Body of pancreas (tissue), 4 donors: ENCODE measurements at places on chromosomes 4 and X.
A peak's percentile ranks its signal among the peaks of the same experiment; 100 is the strongest.

- DNase-seq, result no peak
Observed at GRCh38 chrX:30714138-30714537, 60.9 kb downstream of the GK start.

GRCh38 chrX:118726887-118727685 lies at the start of gene IL13RA1:
IL13RA1 (plus strand) TSS chrX:118727606; CDS start chrX:118727639, 33 bp downstream.
- DNase-seq, result peak; percentile 89

- DNase-seq, result no peak
Observed at GRCh38 chr4:94336303-94336702, 6.3 kb downstream of the HPGDS start.

DNA sequence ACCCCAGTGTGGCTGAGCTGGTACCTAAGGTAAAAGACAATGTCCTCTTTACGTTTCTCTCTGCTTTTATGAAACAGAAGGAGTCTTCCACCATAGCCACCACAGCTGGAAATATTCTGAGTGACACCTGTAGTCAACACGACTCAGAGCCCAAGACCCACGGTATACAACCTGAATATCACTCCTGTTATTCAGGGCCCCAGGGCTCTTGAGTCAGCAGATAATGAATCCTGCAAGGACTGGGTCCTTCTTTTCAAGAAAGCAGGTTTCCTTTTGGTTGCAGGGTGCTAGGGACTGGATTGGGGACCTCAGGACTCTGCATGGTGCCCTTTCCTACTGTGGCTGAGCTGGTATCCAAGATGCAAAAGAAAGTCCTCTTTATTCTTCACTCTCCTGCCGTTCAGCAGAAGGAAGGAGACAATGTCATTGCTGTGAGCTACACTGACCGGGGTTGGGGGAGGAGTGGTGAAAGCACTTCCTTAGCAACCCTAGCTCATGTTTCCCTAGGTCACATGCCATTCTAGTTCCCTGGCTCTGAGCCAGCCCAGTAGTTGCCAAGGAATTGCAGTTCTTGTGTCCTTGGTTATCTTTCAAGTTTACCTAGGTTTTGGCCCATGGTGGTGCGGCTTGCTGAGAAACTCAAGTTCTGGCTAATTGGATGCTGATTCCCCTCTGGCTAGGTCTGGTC lies 23.7 kb upstream of the UNC5C start:
- DNase-seq, result peak; percentile 58

GRCh38 chr4:32684160-32684559 lies 1964.0 kb downstream of the PCDH7 start:
- no peak for DNase-seq

GRCh38 chr4:24770032-24770584 lies 25.3 kb upstream of the SOD3 start:
- no peak for DNase-seq

- DNase-seq, result no peak
Observed at GRCh38 chr4:104870495-104871233, 276.0 kb upstream of the TET2 start.

DNA sequence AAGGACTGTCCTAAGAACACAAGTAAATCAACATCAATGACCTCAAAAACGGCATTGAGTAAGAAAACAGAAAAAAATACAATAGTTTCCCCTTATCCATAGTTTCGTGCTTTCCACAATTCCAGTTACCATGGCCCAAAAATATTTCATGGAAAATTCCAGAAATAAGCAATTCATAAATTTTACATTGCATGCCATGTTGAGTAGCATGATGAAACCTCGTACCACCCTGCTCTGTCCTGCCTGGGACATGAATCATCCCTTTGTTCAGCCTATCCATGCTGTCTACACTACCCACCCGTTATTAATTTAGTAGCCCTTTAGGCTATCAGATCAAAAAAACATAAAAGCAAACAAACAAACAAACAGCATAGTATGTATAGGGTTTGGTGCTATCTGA lies 51.1 kb downstream of the KLF3 start:
- no peak for DNase-seq

DNA sequence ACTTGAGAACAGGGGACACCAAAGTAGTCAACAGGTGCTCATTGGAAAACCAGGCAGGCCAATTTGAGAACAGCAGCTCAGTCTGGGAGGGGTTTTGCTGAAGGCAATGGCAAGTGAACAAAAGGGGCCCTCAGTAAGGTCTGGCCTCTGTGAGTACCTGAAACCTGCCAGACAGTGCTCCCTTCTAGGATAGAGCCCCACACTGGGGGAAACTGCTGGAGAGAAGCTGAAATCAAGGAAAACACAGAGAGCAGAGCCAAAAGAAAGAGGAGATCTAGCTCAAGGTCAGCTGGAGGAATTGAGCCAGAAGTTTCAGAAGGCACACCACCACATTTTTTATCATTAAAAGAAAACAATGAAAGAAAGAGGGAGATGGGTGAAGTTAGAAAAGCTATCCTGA lies 28.2 kb downstream of the PNMA6E start:
- no peak for DNase-seq

DNA sequence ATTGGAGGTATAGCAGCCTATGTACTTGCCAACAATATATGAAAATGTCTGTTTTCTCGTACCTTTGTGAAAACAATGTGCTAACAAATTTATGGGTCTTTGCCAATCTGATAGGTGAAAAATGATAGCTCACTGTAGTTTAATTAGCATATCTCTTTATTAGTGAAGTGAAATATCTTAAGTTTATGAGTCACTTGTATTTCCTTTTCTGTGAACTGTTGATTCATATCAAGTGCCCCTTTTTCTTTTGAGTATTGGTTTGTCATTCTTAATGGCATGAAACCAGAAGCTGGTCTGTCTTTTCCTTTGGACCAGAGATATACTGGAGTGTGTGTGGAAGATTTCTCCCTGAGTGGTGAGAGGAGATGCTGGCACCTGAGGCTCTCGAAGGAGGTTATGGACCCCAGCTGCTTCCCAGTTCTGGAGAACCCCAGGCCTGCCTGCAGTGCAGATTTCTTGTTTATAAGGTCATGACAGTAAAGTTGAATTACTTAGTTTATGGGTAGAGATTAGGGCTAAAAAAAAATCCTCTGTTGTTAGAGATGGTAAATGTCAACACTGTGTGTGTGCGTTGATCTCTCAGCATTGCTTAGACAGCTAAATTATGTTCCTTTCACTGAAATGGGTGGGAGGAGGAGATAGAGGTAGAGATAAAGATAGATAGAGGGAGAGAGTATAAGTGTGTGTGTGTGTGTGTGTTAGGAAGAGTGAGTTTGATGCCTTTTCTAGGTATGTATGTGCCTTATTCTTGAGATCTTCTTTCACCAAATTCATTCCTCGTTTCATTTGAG lies 89.9 kb downstream of the REPS2 start:
- DNase-seq, result no peak

DNA sequence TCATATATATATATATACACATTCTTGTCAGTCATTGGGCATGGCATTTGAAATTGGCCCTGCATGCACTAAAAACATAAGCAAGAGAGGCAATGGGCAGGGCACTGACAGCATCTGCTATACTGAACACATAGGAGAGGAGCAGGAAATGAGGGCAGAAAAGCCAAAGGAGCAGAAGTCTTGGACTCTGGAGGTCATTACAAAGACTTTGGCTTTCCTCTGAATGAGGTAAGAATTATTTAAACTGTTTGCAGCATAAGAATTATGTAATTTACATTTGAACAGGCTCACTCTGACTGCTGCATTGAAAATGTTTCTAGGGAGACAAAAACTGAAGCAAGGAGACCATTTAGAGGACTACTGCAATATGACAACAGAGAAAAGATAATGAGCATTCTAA lies 396.5 kb downstream of the PRDM5 start:
- DNase-seq, result no peak

DNA sequence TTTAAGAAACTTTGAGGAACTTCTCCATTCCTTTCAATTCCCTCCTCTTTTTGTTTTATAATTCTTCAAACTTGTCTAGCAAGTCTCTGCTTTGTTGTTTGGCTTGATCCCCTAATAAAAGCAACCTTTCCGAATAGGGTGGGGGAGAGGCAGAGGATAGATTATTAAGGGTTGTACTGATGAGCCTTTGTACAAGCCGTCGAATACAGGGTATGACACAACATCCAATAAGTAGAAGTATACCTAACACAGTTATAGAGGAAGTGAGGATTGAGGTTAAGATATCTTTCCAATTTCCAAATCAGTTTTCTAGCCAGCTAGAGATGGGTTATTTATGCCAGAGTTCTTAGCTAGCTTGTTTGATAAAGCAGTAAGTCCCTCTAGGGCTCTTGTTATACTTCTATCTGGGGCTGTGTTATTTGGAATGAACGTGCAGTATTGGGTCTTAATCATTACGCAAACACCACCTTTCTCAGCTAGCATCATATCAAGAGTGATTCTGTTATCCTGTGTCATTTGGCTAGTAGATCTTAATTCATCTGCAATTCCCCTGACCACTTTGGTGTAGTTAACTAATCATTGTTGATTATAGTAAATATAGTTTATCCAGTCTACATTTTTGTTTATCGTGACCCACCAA lies 18.5 kb downstream of the METAP1 start:
- no peak for DNase-seq

DNA sequence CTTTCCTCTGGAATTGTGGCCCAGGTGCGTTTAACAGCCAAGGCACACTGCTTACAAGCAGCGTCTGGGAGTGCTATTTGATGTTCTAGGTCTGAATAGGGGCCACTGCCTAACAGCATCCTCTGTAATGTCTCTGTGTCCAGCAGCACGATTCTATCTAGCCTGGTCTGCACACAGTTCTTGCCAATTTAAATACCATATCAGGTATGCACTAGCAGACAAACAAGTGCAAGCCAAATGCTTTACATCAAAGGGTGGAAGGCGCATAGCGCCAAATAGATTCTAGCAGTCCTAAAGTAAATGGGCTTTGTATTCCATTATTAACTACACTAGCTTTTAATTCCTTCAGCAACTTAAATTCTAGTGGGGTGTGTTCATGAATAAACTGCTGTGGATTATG lies 15.8 kb upstream of the UGDH start:
- DNase-seq, result no peak

- no peak for DNase-seq
Observed at GRCh38 chr4:1305781-1306455, 16.2 kb downstream of the MAEA start.

DNA sequence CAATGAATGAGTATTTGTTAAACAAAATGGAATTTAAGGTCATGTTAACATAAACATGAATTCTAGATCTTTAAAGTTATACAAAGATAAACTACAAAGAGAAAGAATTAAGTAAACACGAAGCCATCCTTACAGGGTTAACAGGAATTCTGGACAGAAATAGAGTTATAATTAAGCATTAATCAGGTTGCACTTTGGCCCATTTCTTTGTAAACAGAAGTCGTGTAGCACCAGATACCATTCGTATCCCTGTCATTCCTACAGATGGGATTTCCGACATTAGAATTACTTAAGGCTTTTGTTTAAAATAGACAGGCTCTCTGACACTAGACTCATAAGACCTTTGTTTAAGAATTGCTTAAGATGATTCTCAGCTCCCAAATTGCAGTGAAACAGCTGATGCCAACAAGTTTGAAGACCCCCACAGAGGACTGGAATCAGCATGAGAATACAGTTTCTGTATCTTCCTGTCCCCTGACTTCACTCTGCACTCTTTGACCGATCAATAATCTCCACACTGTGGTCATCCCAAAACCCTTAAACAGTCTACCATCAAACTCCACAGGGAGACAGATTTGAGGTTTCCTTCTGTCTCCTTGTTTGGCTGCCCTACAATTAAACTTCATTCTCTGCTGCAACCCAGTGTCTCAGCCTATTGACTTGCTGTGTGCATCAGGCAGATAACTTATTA lies 22.3 kb upstream of the TMEM150C start:
- no peak for DNase-seq
